Progenitor cell of endocrine pancreas (in vitro differentiated cells): ENCODE measurements at places on chromosomes 4 and X. TPM values are rescaled to one million over a fixed set of nuclear protein-coding genes. Genes with fewer than 3 reads are reported as not detected.
A peak's percentile ranks its signal among the peaks of the same experiment; 100 is the strongest.

The SSX4B gene
- not detected in 2 replicates for total RNA-seq

The SPANXN4 gene
- not detected in 2 replicates for total RNA-seq

The TMEM271 gene
- not detected in 2 replicates for total RNA-seq

The BCAP31 gene
- total RNA-seq: 142 and 149 TPM in 2 replicates

The UGT2A1 gene
- not detected in 2 replicates for total RNA-seq

The ANXA10 gene
- total RNA-seq: not detected in 2 replicates

The SPP1 gene
- total RNA-seq: 3.7 and 11.1 TPM in 2 replicates

The RHOXF1 gene
- total RNA-seq: 0.55 and 1.4 TPM in 2 replicates

The ALB gene
- 11.6 and 13.8 TPM in 2 replicates for total RNA-seq

DNA sequence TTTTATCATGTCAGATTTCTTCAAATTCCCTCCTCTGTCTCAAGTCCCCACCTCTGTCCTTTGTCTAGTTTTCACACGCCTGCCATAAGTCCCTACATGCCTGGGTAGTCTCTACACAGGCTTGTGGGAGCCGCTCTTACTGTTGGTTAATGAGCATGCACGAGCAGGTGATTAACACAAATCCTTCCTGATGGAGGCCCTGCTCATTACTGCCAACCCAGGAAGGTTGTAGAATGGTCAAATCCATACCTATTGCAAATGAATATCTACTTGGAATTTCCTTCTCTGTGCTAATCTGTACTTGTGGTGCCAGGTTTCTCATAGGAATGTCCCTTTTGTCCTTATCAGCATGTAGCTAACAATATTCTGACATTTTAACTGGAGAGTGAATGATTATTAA lies 208.4 kb upstream of the HDX start:
- no peaks in the 10 kb centered on the region for H3K27me3 ChIP-seq
- DNase-seq: no peak
- no peak overlapping the region for H3K27ac ChIP-seq
- H3K36me3 ChIP-seq: no peaks in the 10 kb centered on the region
- H3K4me1 ChIP-seq: peaks cover 7% of the 10 kb centered on the region
- no peak overlapping the region for H3K4me3 ChIP-seq

GRCh38 chrX:14501327-14501726 lies 28.0 kb upstream of the GLRA2 start:
- no peak for DNase-seq
- H3K36me3 ChIP-seq: no peaks in the 10 kb centered on the region
- H3K4me3 ChIP-seq: no peak overlapping the region
- H3K27me3 ChIP-seq: no peaks in the 10 kb centered on the region

DNA sequence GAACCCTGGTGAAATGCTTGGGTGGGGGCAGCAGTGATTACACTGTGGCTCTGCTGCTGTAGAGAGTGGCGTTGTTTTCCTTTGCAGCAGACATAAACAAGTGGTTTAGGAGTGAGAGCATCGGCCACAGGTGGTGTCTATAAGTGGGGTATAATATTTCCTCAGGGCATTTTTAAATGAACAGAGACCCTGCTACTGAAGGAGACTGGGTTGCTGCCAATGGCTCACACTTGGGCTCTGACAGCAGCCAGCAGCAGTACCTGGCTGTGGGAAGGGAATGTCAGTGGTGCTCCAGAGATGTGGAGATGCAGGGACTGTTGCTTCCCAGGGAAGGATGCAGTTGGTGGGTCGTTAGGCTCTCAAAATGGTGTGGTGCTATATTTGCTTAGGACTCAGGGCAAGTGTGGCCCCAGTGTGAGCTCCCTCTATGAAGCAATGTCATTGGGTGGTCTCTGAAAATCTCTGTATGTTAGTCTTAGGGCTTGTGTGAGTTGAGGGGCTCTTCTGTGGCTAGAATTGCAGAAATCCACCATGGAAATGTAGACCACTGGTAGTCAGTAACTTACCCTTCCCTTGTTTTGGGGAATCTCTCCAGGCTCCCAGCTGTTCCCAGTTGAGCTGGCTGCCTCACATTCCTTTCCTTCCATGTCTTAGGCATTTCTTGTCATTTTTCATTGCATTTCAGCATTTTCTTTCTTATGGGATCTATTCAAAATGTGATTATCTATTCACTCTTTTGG lies 1023.0 kb upstream of the GRID2 start:
- H3K27me3 ChIP-seq: no peaks in the 10 kb centered on the region
- no peak overlapping the region for H3K4me3 ChIP-seq
- no peak overlapping the region for H3K27ac ChIP-seq

DNA sequence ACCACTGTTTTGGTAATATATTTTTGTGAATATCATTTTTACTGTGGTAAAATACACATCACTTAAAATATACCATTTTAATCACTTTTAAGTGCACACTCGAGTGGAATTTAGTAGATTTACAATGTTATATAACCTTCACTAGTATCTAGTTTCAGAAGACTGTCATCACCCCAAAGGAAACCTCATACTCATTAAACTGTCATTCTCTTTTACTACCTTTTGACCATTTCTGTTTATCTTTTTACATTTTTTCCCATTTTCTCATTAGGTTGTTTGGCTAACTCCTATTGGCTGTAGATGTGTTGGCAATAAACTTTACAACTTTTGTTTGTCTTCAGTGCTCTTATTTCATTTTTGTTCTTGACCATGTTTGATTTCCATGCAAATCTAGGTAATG lies 1168.3 kb upstream of the PCDH7 start:
- DNase-seq: no peak
- H3K27ac ChIP-seq: no peak overlapping the region
- H3K36me3 ChIP-seq: no peaks in the 10 kb centered on the region
- no peaks in the 10 kb centered on the region for H3K4me1 ChIP-seq

GRCh38 chrX:48695925-48696300 lies 621 bp upstream of the SUV39H1 start:
- peak overlapping the region; percentile 87 for H3K4me3 ChIP-seq
- peaks cover 4% of the 10 kb centered on the region for H3K36me3 ChIP-seq
- H3K27ac ChIP-seq: peak overlapping the region; percentile 94
- peaks cover 20% of the 10 kb centered on the region for H3K27me3 ChIP-seq
- peaks cover 9% of the 10 kb centered on the region for H3K4me1 ChIP-seq
- DNase-seq: no peak

- DNase-seq: no peak
- no peak overlapping the region for H3K27ac ChIP-seq
- no peaks in the 10 kb centered on the region for H3K27me3 ChIP-seq
- H3K4me1 ChIP-seq: peaks cover 6% of the 10 kb centered on the region
Measured at GRCh38 chr4:23476515-23477090, 413.2 kb downstream of the PPARGC1A start.

- no peak for DNase-seq
- H3K27me3 ChIP-seq: no peaks in the 10 kb centered on the region
- H3K36me3 ChIP-seq: no peaks in the 10 kb centered on the region
- no peak overlapping the region for H3K4me3 ChIP-seq
Measured at GRCh38 chr4:88448889-88449288, 8.0 kb upstream of the HERC5 start.

- H3K36me3 ChIP-seq: no peaks in the 10 kb centered on the region
- no peaks in the 10 kb centered on the region for H3K4me1 ChIP-seq
- H3K4me3 ChIP-seq: no peak overlapping the region
- H3K27ac ChIP-seq: no peak overlapping the region
- H3K27me3 ChIP-seq: no peaks in the 10 kb centered on the region
- DNase-seq: no peak
Measured at GRCh38 chr4:137545461-137545861, 13.2 kb upstream of the PCDH18 start.

- DNase-seq: no peak
- H3K4me3 ChIP-seq: no peak overlapping the region
- no peak overlapping the region for H3K27ac ChIP-seq
- H3K27me3 ChIP-seq: no peaks in the 10 kb centered on the region
Measured at GRCh38 chr4:57544811-57545654, 434.8 kb upstream of the IGFBP7 start.

GRCh38 chrX:3638280-3638873 lies 75.1 kb downstream of the PRKX start:
- H3K27ac ChIP-seq: no peak overlapping the region
- H3K36me3 ChIP-seq: peaks cover 16% of the 10 kb centered on the region
- H3K4me3 ChIP-seq: no peak overlapping the region
- H3K4me1 ChIP-seq: no peaks in the 10 kb centered on the region
- H3K27me3 ChIP-seq: no peaks in the 10 kb centered on the region

- no peak for DNase-seq
- no peak overlapping the region for H3K4me3 ChIP-seq
- no peaks in the 10 kb centered on the region for H3K36me3 ChIP-seq
- H3K27me3 ChIP-seq: no peaks in the 10 kb centered on the region
Measured at GRCh38 chrX:133638285-133638684, 223.0 kb upstream of the GPC4 start.

GRCh38 chrX:88655460-88655859 lies 91.6 kb upstream of the CPXCR1 start:
- no peak overlapping the region for H3K27ac ChIP-seq
- H3K4me3 ChIP-seq: no peak overlapping the region
- H3K36me3 ChIP-seq: no peaks in the 10 kb centered on the region
- no peaks in the 10 kb centered on the region for H3K27me3 ChIP-seq
- no peaks in the 10 kb centered on the region for H3K4me1 ChIP-seq

- no peak overlapping the region for H3K4me3 ChIP-seq
- H3K27me3 ChIP-seq: no peaks in the 10 kb centered on the region
- no peaks in the 10 kb centered on the region for H3K36me3 ChIP-seq
- no peak overlapping the region for H3K27ac ChIP-seq
- DNase-seq: no peak
- peaks cover 3% of the 10 kb centered on the region for H3K4me1 ChIP-seq
Measured at GRCh38 chr4:172495769-172496168, 672.8 kb upstream of the GALNT7 start.

DNA sequence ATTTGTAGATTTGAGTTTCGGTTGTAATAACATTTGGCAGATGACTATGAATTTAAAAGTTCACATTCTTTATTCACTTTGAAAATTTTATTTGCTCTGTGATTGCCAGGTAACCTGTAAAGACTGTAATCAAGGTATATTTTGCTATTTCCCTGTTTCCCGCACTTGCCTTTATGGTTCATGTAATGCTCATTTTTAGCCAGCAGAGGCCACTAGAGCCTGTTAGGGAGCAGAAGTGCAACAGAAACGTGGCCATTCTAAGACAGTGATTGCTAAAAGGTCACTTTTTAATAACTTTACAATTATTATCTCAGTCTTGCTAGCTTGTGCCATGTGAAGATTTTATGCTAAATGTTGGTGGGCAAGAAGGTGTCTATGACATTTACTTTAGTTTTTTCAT lies 12.4 kb downstream of the YIPF6 start:
- DNase-seq: no peak

- DNase-seq: no peak
- H3K27ac ChIP-seq: no peak overlapping the region
- H3K4me3 ChIP-seq: no peak overlapping the region
- H3K4me1 ChIP-seq: peaks cover 5% of the 10 kb centered on the region
Measured at GRCh38 chr4:38577462-38577861, 86.5 kb upstream of the KLF3 start.

DNA sequence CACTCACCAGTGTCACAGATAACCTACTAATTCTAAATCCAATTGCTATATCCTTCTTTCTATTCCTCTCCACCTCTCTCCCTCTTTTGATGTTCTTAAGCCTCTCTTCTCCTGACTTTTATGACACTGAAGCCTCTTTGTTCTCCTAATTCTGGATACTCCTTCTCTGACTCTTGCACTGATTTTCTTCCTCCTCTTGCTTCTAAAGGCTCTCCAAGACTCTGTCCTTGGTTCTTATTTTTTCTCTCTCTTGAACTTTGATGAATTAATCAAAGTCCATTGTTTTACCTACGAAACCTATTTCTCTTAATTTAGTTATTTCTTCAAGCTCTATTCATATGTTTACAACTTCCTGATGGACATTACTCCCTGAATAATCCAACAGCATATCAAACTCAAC lies 95.7 kb upstream of the TSPAN7 start:
- peaks cover 3% of the 10 kb centered on the region for H3K36me3 ChIP-seq
- peaks cover 5% of the 10 kb centered on the region for H3K4me1 ChIP-seq
- H3K4me3 ChIP-seq: no peak overlapping the region
- H3K27ac ChIP-seq: no peak overlapping the region

- H3K27me3 ChIP-seq: peaks cover 23% of the 10 kb centered on the region
- peaks cover 1% of the 10 kb centered on the region for H3K36me3 ChIP-seq
- no peak overlapping the region for H3K4me3 ChIP-seq
- peaks cover 5% of the 10 kb centered on the region for H3K4me1 ChIP-seq
- no peak for DNase-seq
Measured at GRCh38 chr4:54192811-54193210, 36.3 kb upstream of the PDGFRA start.

GRCh38 chrX:19686876-19687275 lies 171.6 kb upstream of the MAP3K15 start:
- no peaks in the 10 kb centered on the region for H3K27me3 ChIP-seq
- H3K4me1 ChIP-seq: peaks cover 7% of the 10 kb centered on the region
- no peak overlapping the region for H3K4me3 ChIP-seq
- H3K36me3 ChIP-seq: peaks cover 2% of the 10 kb centered on the region

DNA sequence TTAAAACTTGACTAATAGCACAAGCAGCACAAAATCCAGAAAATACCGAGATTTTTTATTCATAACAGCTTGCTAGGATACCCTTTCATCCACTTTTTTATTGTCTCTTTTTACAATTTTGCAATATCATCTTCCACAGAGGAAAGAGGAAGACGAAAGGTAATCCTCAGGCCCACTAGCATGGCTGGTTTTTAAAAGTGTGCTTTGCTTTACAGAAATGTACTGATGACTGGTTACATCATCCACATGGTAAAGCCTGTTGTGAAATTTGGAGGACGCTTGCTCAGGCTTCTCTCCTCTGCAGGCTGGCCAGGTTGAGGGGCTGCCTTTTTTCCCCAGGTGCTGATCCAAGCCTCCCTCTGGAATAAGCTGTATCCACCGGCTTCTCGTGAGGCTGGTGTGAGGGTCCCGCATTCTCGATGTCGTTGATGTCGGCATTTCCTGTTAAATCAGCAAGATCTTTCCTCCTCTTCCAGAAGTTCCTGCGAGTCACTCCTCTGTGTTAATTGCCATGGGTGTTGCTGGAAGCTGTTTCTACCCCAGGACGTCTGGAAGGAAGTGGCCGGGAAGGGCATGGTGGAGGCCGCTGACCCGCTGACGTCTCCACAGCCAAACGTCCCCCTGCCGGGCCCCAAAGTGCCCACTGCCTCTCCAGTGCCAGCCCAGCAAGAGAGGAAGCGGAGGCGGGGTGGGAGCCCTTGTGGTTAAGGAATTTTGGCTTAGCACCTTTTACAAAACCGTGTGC lies 5.8 kb upstream of the DGKQ start:
- peaks cover 3% of the 10 kb centered on the region for H3K27me3 ChIP-seq
- H3K4me1 ChIP-seq: no peaks in the 10 kb centered on the region
- H3K27ac ChIP-seq: no peak overlapping the region
- H3K4me3 ChIP-seq: no peak overlapping the region

DNA sequence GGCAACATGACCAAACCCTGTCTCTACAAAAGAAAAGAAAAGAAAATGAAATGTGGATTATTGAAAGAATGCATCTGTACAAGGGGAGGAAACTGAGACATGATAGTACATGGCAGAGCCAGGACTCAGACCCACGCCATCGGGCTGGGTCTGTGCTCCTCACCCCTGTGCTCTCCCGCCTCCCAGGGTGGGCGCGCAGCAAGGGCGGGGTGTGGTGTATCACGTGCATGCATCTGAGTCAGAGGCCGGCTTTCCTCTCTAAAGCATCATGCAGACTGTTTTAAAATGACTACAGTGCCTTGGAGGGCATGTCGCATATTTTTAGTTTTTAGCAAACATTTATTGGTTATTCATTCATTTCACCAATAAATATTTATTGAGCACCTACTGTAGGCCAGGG lies 47.8 kb downstream of the HTT-AS start:
- H3K4me1 ChIP-seq: peaks cover 13% of the 10 kb centered on the region
- no peak for DNase-seq
- H3K27me3 ChIP-seq: peaks cover 15% of the 10 kb centered on the region
- peaks cover 8% of the 10 kb centered on the region for H3K36me3 ChIP-seq

- H3K36me3 ChIP-seq: no peaks in the 10 kb centered on the region
- H3K4me3 ChIP-seq: no peak overlapping the region
- H3K4me1 ChIP-seq: peaks cover 12% of the 10 kb centered on the region
- no peaks in the 10 kb centered on the region for H3K27me3 ChIP-seq
Measured at GRCh38 chr4:15150631-15151030, 148.3 kb downstream of the CPEB2 start.
